Dermis blood vessel endothelial cell (primary cell): ENCODE measurements at places on chromosomes 2 and 18. TPM values are rescaled to one million over a fixed set of nuclear protein-coding genes. Genes with fewer than 3 reads are reported as not detected.

ACVR2A gene
- 5.7 and 7.5 TPM in 2 replicates for total RNA-seq

CNDP2 gene
- total RNA-seq, result 124 and 161 TPM in 2 replicates

METTL4 gene
- 14.3 and 14.8 TPM in 2 replicates for total RNA-seq

GREB1 gene
- total RNA-seq, result 0.17 and 0.33 TPM in 2 replicates

ANKRD30BL gene
- not detected in 2 replicates for total RNA-seq

DNA sequence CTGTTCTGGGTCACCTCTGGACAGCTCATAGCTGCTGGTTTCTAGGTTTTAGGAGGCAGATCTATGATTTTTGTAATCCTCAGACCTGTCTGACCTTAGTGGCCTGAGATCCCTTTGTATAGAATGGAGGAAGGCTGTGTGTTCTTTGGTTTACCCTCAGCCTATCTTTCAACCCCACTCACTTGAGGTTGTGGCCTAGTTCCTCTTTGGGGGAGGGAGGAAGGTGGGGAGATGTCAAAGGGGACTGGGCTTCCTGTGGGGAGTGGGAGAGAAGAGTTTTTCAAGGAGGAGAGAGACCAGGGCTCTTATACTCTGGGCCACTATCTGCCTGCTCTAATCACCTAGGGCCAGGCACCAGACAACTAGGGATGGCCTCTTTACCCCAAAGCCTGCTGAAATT lies 28.5 kb downstream of the SEMA4F start:
- no peak for DNase-seq

DNA sequence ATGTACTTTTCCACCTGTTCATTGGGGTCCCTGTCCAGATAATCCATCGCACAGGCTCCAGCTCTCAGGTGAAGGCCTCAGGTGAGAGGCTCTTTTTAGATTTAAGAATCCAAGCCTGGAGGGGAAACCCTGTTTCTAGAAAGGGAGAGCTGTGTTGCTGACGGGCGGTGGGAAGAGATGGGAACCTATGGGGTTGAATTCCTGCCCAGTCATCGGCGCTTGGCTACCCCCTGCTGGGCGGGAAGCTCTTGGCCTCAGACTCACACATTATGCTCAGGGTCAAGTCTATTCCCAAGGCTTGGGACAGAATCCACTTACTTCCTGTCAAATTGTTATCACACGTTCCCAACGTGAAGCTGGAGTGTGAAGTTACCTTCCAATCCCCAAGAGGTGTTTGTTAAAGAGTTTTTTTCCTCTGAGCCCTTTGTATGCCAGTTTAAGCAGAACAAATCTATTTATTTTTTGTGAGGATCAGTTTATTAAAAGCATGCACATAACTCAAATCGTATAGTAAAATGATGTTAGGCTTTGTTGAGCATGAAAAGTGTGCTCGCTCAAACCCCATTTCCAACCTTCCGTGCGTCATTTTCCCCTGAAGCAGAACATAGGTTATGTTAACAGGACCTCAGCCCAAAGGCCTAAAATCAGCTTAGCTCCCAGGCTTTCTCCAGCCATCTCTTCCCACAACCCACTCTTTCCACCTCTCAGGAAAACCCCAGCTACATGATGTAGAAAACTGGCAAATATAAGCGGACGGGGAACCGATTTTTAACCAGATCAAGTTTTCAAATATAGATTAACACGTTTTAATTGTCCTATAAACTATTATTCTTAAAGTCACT lies 181.7 kb upstream of the ETAA1 start:
- DNase-seq, result peak; percentile 32

DNA sequence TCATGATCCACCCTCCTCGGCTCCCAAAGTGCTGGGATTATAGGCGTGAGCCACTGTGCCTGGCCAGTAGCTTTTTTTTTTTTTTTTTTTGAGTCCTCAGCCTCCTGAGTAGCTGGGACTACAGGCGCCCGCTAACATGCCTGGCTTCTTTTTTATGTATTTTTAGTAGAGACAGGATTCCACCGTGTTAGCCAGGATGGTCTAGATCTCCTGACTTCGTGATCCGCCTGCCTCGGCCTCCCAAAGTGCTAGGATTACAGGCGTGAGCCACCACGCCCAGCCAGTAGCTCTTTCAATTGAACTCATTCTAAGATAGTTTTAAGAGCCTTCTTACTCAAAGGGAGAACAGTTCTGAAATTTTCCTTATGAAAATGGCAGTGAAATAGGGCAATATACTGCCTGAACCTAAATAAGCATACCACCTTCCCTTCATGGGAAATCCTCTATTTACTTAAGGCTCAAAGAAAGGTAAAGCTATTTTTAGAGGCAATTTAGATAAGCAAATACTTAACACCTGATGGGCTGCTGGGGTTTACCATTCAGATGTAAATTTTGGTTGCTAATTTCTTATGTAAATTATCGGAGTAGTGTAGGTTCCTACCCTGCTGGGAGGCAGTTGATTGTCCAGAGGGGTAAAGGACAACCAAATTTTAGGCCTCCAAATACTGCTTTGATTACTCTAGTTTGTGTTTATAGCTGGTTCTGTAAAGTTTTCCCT lies 144.7 kb downstream of the GREB1L start:
- no peak for DNase-seq

GRCh38 chr2:173386021-173386737 lies 31.5 kb downstream of the CDCA7 start:
- no peak for DNase-seq

GRCh38 chr2:71113843-71114242 lies 16.2 kb downstream of the MCEE start:
- no peak for DNase-seq

- no peak for DNase-seq
Measured at GRCh38 chr2:95266781-95267430, 7.3 kb upstream of the PROM2 start.

DNA sequence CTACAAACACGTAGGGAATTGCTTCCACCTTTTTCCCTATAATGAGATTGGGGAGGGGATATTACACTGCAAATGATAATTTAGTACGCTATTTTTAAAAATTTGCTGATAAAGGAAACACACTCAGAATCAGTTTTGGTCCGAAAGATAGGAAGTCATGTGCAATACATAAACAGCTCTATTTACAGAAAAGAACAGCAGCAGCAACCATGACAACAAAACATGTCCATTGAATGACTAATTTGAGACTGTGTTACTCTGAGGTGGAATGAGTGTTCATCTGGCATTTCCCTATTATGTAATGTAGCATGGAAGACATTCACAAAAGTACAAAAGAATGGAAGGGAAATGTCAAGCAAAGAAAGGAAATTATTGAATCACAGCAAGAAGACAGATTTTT lies 337.2 kb downstream of the NBAS start:
- DNase-seq, result peak; percentile 96

- peak; percentile 99 for DNase-seq
Measured at GRCh38 chr18:9575558-9575957, 38.8 kb downstream of the PPP4R1 start.

DNA sequence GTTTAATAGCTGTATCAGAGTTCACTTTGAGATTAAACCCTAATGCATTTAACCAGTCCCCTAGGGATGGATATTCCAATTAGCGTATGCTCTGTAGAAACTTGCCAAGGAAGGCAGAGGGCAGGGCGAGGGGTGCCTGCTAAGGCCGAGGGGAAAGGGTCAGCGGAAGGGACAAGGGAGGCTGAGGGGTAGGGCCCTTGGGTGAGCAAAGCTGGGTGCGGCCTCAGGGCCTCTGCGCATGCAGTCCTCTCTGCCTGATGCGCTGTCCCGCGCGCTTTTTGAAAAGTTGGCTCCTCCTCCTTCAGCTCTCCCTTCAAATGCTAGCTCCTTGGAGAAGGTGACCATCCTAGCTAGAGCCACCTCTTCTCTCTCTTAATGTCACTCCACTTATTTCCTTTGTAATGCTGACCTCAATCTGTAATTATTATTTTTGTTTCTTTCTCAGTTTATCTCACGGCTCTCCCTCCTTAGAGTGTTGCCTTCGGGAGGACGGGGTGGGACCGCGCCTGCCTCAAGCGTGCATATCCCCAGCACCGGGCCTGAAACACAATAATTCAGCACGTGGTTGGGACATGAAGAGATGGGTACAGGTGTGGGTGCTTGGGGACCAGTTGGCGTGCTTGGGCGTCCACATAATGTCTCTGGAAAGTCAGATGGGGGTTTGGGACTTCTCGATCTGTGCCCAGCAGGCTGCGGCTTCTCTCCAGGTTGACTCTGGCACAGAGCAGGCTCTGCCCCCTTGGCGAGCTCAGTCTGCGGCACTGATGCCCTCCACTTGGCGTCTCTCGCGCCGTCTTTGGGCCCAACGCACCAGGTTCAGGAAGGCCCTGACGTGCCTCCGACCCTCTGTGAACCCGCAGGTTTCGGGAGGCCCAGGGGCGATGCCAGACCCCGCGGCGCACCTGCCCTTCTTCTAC lies 10.0 kb downstream of the ZAP70 start:
- DNase-seq, result no peak

DNA sequence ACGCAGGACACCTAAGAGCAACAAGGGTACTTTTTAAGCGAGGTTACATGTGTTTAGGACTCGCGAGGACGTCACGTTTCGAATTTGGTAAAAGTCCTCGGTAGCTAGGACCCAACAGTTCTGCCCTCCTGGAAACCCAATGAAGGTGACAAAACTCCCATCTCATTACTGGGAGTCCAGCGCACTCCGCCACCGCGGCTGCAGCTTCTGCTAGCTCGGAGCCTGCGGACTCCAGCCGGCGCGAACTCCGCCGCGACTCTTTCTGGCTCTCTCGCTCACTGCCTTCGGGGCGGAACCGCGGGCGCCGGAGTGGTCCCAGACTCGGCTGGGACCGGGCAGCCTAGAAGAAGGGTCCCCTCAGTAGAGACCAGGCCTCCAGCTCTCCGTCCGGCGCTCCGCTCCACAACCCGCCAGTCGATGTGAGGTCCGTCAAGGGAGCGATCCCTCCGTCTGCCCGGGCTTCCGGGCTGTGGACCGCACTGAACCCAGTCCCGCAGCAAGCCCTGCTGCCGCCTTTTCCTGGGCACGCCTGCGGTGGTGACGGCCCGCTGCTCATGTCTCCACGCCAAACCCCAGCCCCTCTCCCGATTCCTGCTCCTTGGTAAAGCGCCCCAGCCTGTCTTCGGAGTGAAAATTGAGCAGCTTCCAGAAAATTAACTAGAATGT lies 3.0 kb upstream of the OSR1 start:
- peak; percentile 43 for DNase-seq

GRCh38 chr2:161391737-161392506 lies 24.2 kb upstream of the TBR1 start:
- DNase-seq, result no peak
